Activated naive CD8-positive, alpha-beta T cell treated with anti-CD3 and anti-CD28 coated beads, Interleukin-2, amount 10 ng/mL, durations not matched to agents 7 days and 5 days (primary cell): ENCODE measurements at places on chromosomes 5 and 9.

- no peak for DNase-seq
Measured at GRCh38 chr9:68446836-68447235, 90.4 kb downstream of the PGM5 start.

GRCh38 chr5:162217037-162217436 is 149.5 kb downstream of the GABRG2 start:
- no peak for DNase-seq

DNA sequence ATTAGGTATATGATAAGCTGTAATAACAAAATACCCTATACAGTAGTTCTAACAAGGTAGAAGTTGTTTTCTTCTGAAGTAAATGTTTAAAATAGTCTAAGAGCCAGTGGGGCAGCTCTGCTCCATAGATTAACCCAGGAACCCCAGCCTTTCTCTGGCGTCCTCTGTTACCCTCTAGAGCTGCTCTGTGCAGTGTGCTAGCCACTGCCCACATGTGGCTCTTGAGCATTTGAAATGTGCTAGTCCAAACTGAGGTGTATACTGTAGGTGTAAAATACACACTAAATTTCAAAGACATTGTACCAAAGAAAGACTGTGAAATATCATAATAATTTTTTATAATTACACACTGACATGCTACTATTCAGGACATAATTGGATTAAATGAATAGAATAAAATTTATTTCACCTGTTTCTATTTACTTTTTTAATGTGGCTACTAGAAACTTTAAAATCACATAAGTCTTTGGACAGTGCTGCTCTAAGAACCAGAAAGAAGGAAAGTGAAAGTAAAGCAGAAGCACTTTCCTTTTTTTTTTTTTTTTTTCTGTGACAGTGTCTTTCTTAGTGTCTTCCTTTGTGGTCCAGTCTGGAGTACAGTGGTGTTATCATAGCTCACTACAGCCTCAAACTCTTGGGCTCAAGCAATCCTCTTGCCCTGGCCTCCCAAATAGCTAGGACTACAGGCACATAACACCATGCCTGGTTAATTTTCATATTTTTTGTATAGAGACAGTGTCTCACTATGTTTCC is 39.3 kb downstream of the RAI14 start:
- DNase-seq: no peak

DNA sequence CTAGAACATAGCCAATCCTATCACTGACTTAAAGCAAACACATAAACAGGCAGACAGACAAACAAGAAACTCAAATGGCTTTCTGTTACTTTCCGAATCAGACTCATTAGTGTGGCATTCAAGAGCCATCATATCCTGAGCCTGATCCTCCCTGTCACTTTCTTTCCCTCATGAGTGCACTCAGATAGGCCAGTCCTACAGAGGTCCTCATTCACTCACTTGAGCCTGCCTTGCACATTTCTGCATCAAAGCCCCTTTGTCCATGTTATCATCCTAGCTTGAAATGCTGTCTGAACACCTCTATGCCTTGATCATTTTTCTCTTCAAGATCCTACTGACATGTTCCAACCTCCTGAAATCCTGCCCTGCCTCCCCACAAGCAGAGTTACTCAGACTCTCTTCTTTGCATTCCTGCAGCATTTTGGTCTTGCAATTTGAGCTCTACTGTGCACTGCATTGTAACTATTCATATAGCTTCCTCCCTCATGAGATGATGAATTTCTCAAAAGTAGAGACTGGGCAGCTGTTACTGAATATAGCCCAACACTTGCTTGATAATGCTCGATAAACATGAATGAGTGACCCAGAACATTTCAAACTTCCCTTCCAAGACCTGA is 126.9 kb downstream of the PALM2AKAP2 start:
- DNase-seq: no peak
